ENCODE measurements at places on chromosomes 5 and 9. TPM values are rescaled to one million over a fixed set of nuclear protein-coding genes. Genes with fewer than 3 reads are reported as not detected.

The PCDHA1 gene
- not detected for total RNA-seq

The ARID3C gene
- 0.14 TPM for total RNA-seq

The JADE2 gene
- 81.3 TPM for total RNA-seq

The MYMK gene
- not detected for total RNA-seq

The NREP gene
- total RNA-seq: 22.2 TPM

The FOXI1 gene
- total RNA-seq: not detected

The FAM151B gene
- total RNA-seq: 0.23 TPM

The CDC14B gene
- 1.0 TPM for total RNA-seq

The TICAM2 gene
- total RNA-seq: 1.0 TPM

The ECM2 gene
- not detected for total RNA-seq

The CCNI2 gene
- 42.7 TPM for total RNA-seq

DNA sequence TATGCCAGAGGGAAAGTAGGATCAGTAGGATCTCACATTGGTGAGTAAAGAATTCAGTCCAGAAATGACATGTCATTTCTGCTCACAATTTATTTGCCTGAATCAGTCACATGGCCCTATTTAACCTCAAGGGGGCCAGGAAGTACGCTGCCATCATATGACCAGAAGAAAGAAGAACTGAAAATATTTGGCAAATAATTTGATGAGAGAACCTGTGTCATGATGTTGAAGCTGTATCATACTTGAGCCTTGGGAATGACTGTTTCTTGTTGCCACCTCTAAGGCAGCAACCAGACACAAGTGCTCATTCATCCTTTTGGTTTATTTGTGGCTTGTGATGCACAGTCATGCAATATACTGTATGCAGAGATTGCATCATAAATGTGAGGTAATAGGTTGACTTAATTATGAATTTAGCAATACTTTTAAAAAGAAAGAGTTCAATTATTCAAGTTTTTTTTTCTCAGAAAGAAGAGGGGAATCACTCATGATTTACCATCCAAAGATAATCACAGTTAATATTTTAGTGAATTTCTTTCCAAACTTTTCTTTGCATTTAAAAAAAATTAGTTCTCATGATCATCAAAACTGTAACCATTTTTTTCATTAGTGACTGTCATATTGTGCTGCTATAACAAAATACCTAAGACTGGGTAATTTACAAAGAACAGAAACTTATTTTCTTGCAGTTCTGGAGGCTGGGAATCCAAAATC, 8.2 kb upstream of the ZFYVE16 start:
- DNase-seq: no peak

GRCh38 chr5:33228149-33228548, 212.6 kb upstream of the TARS1 start:
- DNase-seq: no peak

DNA sequence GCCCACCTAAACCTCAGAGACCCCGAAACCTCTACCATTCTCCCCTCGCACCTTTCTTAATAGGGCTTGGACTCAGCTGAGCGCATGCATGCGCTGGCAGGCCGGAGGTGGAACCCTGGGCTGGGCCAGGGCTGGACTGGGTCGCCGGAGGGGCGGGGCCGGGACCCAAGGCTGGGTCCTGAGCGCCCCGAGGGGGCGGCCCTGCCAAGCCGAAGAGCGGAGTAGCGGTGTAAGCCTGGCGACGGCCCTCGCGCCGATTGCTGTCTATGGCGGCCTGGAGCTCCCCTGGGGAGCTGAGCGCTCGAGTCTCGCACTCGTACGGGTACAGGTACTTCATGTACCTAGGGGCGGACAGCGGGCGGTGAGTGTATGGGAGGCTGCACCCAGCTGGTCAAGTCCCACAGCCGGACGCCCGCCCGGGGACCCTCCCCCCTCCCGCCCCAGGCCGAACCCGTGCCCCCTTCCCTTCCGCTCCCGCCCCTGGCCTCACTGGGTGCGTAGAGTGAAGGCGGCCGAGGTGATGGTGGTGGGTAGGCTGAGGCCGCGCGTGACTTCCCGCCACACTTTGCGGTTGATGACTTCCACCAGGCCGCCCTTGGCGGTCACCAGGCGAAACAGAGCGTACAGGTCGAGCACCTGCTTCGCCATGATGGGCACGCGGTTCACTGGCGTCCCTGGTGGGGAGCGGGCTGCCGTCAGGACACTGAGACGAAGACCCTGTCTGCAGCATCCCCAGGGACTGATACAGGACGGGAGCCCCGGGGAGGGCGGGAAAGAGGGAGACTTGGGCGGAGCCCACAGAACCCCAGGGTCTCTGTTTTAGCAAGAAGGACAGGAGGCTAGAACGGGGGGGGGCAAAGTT, 3.3 kb upstream of the DCTN3 start:
- no peak for DNase-seq

DNA sequence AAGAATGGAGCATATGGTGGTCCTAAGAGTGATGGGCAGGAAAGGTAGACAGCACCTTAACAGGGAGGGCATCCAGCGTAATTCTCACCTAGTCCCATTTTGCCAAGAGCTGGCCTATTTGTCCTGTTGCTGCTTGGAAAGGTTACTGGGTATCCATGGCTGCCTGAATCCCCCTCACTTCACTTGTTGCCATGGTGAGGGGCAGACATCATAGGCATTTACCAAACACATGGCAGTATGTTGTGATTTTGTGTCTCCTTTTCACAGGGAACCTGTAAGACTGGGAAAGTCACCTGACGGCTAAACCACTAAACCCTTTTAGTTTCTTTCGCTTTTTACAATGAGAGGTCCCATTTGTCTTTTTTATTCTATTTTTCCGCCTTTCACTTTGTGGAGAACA, 227.1 kb downstream of the CD180 start:
- no peak for DNase-seq

DNA sequence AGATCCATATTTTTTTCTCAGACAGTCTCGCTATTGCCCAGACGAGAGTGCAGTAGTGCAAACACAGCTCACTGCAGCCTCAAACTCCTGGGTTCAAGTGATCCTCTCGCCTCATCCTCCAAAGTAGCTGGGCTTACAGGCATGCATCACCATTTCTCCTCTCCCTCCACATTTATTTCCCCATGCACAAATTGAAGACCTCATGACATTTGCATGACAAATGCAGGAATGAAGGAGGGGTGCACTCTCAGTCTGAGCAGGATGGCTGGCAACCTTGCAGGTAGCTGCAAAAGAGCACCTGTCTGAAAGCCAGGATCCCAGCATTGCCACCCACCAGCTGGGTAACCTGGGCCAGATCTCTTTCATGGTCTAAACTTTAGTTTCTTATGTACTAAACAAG, 111.2 kb downstream of the SH3TC2 start:
- DNase-seq: no peak

DNA sequence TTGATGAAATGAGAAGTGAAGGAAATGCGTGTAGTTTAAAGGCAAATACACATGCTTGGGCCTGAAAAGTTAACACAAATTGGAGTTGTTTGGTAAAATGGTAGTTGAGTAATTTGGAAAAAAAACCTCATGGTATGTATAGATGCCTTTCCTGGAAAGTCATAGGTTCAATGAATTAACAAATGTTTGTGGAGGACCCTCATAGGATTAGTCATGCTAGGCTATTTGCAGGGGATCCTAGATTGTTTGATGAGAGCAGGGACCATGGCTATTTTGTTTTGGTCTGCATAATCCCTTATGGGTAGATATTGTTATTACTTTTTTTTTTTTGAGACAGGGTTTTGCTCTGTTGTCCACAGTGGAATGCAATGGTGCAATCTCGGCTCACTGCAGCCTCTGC, 93.5 kb upstream of the NR3C1 start:
- no peak for DNase-seq

- no peak for DNase-seq
Observed at GRCh38 chr5:94288937-94289336, 329.5 kb downstream of the KIAA0825 start.

- DNase-seq: no peak
Observed at GRCh38 chr5:51997949-51998348, 614.7 kb downstream of the ISL1 start.

GRCh38 chr9:38371495-38371894, 21.0 kb upstream of the ALDH1B1 start:
- peak; percentile 68 for DNase-seq

GRCh38 chr9:28999806-29000205, 1426.5 kb upstream of the C9orf72 start:
- no peak for DNase-seq

- peak; percentile 49 for DNase-seq
Observed at GRCh38 chr5:181044093-181044599, 4.1 kb downstream of the BTNL9 start.

GRCh38 chr5:51990661-51991180, 607.5 kb downstream of the ISL1 start:
- no peak for DNase-seq

DNA sequence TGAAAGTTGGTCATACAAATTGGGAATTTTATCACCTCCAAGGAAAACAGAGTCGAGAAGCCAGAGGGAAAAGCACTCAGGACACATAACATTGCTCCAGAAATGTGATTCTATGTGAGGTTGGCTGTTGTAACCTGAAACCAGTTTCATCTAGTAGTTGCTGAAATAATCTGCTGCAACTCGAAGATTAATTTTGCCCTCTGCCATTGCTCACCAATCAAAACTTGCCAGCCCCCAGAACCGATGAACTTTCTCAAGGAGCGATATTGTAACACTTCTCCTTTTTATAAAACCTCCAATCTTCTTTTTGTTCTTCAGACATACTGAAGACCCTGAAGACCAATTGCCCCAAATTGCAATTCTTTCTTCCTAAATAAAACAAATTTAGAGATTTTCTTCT, 31.1 kb downstream of the C5orf58 start:
- no peak for DNase-seq
